ENCODE measurements at places on chromosomes 1 and 21.
A peak's percentile ranks its signal among the peaks of the same experiment; 100 is the strongest.

DNA sequence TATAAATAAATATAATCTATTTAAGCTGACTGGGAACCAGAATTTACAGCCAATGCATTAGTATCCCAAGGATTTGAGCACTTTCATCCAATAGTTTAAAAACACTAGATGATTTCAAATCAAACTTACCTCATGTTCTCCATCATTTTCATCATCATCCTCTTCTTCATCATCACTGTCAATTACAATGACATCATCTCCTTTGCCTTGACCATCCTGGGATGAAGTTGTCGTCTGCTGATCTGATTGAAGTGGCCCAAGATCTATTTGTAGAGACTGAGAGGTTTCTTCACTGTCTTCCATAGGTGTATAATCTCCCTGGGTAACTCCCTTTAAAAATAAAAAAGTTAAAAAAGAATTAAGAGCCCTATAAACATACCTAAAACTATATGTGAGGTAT, 47.7 kb downstream of the TPR start:
- DNase-seq: no peak

- no peak for DNase-seq
Observed at GRCh38 chr1:56139836-56140235, 439.5 kb downstream of the PLPP3 start.

GRCh38 chr1:7902478-7903085, 38.1 kb downstream of the TNFRSF9 start:
- DNase-seq: peak; percentile 70

- no peak for DNase-seq
Observed at GRCh38 chr21:44290327-44291077, 4.8 kb downstream of the AIRE start.

DNA sequence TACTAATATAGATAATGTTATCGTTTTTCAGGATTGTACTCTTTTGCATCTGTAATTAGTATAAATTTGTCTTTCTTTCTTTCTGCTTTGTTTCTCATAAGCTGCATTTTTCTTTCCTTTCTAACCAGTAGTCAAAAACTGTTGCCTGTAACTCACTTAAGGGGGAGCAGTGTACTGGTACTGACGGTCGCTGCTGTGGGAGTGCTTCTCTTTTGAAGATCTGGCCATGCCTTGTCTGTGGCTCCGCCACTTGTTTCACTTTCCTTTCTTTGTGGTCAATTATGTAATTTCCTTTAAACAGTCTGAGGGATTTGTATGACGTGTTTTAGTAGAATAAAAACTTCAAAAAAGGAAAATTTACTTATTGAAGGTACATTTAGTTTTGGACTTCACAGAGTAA, 37.0 kb downstream of the MIA3 start:
- no peak for DNase-seq

- DNase-seq: no peak
Observed at GRCh38 chr1:29933067-29933466, 696.7 kb downstream of the PTPRU start.

DNA sequence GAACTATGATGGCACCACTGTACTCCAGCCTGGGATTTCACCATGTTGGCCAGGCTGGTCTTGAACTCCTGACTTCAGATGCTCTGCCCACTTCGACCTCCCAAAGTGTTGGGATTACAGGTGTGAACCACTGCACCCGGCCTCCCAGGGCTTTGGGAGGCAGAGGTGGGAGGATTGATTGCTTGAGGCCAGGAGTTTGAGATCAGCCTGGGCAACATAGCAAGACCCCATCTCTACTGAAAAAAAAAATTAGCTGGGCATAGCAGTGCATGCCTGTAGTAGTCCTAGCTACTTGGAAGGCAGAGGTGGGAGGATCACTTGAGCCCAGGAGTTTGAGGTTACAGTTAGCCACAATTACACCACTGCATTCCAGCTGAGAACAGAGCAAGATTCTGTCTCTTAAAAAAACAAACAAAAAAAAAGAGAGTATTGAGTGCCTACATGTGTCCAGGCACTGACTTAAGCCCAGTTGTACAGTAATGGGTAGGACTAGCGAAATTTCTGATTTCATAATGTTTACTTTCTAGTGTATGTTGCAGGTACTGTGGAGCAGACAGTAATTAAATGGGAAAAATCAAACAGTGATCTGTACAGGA, 4.2 kb downstream of the MANEAL start:
- peak; percentile 32 for DNase-seq

DNA sequence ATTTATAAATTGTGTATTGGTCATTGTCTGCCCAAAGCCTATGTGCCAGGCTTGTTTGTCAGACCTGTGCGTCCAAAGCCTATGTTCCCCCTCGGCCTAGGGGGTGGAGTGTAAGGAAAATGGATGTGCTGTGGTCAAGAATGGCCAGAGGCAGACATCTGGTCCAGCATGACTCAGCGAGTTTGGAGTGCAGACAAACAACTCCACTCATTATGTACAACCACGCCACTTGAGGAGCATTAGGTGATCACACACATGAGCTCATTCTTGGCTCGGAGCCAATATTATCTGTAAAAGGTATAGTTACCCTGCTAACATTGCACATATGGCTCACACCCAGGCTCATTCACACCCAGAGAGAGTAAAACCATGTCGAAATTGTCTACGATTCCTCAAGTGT, 1047.6 kb upstream of the ADGRL4 start:
- DNase-seq: peak; percentile 2

DNA sequence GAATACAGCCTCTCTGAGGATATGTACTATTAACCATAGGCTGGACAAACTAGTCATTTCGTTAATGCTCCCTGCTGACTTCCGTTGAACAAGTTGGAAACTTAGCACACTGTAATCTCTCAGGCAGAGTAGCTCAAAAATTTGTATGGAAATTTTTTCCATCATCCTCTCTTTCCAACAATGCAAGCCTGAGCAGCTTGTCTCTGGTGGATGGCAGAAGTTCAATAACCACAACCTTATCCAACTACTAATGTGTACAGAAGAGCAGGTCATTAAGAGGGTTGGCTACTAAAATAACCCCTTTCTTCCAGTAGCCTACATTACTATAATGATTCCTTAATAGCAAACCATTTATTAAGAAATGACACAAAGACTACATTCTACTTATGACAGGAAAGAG, 262.3 kb downstream of the NFIA start:
- DNase-seq: no peak

- no peak for DNase-seq
Observed at GRCh38 chr1:232743999-232744398, 61.2 kb upstream of the MAP10 start.

GRCh38 chr1:76254104-76255030, 179.8 kb downstream of the ST6GALNAC3 start:
- peak; percentile 66 for DNase-seq

- no peak for DNase-seq
Observed at GRCh38 chr1:112457955-112458354, 50.8 kb upstream of the WNT2B start.

DNA sequence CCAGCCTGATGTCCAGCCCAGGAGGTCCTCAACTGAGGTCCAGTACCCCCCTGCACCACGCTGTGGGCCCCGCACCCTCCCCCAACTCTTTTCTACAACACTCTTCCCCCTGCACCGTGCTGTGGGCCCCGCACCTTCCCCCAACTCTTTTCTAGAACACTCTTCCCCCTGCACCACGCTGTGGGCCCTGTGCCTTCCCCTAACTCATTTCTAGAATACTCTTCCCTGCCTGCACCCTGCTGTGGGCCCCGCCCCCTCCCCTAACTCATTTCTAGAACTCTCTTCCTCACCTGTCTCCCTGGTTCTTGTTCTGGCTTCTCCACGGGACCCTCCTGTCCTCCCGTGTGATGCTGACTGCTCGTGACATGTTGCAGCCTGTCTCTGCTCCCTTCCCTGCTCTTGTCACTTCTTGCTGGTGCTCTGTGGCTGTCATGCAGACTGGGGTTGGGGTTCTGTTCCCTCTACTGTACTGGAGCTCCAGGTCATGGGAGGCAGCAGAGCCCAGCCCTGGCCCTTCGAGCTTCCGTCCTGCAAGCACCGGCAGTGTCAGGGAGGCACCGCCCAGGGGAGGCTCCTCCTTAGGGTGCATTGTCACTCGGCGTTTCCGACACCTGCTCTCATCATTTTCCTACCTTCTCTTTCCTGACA, 160.1 kb upstream of the COL6A1 start:
- DNase-seq: no peak

DNA sequence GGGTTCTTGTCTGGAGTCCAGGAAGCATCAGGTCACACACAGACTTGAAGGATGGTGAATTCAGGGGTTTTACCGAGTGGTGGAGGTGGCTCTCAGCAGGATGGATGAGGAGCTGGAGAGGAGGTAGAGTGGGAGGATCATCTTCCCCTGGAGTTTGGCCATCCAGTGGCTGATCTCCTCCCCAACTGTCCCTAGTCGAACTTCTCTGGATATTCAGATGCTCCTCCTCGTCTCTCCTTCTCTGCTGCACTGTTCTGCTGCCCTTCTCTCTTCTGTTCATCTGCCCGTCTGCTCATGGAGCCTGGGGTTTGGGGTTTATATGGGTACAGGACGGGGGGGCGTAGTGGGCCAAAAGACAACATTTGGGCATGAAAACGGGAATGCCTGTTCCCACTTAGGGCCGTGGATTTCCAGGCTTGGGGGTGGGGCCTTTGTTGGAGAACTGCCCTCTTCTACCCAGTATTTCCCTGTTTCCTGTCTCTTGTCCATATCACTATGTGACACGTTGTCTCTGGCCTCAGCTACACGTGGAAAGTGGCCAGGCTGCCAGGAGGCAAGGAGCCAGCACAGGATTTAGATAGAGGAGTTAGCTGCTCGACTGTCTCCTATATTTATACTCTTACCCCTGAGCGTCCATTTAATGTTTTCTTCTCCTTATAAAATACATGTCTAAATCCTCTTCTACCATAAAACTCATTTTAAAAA, 76.7 kb downstream of the SIPA1L2 start:
- peak; percentile 68 for DNase-seq

- DNase-seq: no peak
Observed at GRCh38 chr1:195909061-195909460, 699.2 kb downstream of the KCNT2 start.

DNA sequence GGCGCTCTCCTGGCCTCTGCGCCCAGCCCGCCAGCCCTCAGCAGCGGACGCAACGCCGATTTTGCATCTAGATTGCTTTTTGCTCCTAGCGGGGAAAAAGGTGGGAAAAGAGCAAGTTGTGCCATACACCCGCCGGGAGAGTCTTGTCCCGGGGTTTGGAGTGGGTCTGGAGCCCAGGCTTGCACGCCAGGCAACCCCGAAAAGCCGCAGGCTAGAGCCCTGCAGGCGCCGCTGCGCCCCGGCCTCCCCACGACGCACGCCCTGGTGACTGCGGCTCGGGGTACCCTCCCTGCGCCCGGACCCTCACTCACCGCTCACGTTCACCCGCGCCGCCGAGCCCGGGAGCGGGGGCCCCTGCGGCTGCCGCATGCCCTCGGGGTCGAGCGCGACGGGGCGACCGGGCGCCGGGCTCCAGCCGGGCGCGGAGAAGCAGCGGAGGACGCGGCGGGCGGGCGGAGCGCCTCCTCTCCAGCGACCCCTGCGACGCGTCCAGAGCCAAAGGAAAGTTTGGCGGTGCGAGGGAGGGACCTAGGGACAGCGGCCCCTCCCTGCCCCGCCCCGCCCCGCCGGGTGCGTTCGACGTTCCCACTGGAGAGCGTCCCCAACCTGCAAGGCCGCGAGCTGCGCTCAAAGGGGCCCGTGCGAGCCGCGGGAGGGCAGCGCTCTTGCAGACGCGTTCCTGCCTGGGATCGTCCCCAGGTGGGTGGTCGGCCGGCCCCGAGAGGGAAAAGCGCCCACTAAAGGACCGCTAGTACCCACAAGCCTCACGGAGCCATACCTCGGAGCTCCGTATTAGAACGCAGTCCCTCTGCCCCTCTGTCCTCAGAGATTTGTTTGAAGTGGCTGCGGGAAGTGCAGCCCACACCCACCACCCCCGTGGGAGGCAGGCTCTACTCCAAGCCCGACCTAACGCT, at the start of gene LPAR3:
TSS of gene LPAR3 (minus strand) at position 502 of the 914 bp plus-strand sequence. CDS start 27,086 bp downstream, outside the sequence.
- no peak for DNase-seq

GRCh38 chr1:32241001-32241763, 5.8 kb upstream of the FAM167B start:
- peak; percentile 44 for DNase-seq

DNA sequence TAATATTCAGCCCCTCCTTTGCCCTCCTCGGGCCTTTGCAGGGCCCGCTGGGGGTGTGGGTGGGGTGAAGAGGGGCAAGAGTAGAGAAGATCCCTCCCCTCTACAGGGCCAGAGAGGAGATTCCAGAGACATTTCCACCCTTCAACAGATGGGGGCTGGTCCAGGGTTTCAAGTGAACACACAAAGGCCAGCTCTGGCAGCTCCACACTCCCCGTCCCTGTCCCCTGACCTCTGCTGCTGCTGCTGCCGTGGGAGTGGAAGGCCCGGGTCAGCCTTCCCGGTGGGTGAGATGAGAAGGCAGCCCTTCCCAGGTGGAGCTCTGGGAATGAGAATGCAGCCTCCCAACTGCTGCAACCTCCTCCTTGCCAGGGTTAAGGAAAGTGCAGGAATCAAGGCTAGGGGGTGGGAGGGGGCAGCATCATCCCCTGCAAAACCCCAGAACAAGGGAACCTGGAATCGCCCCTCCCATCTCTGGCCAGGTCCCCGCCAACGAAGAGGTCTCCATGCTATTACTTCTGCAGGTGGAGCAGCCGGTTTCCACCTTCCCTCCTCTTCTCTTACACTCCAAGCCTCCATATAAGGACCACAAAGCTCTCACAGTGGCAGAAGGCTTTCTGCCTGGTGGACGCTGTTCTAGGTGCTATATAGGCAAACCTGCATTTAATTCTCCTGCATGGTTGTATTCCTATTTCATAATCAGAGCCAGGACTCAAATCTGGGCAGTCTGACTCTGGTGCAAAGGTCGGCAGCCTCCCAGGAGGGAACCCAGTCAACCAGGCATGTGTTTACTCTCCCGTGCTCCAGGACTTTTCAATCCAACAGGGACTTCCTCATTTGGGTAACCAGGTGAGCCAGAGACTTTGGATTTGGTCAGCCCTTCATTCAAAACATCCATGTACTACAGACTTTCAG, 22.9 kb upstream of the ARHGEF10L start:
- no peak for DNase-seq

DNA sequence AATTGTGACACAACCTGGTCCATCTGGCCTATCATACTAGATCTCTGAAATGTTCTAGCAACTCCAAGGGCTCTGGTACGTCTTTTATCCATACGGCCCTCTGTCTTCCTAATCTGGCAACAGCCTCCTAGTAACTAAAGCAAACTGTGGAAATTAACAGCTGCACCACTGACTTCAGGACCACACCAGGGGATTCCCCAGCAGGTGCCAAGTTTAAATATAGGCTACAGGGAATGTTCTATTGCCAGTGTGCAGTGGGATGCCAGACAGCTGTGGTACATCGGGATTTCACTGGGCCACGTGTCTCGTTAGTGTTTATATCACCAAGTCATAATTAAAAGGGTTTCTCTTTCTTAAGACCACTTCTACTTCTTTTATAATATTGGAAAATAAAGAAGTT, 94.3 kb downstream of the RGS2 start:
- no peak for DNase-seq

DNA sequence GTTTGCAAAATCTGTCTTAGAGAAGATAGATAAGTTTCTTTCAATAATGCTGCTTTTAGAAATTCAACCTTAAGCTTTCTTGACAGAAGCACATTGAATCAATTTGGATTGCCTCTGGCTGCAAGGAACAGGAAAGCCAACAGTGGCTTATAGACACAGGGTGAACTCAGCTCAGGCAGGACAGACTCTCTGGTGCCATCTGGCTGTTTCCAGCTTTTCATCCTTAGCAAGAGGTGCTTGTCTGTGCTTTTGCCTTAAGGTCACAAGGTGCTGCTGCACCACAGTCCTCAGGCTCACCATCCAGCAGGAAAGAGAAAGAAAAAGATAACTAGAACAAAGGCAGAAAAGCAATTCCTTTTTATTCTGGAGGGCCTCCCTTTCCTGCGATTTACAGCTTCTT, 93.7 kb upstream of the ETS2 start:
- peak; percentile 54 for DNase-seq
